ENCODE measurements at places on chromosomes 4 and X. TPM values are rescaled to one million over a fixed set of nuclear protein-coding genes. Genes with fewer than 3 reads are reported as not detected.

RRH gene
- not detected for total RNA-seq

MAB21L2 gene
- 0.70 TPM for total RNA-seq

MAGED4 gene
- 4.6 TPM for total RNA-seq

ADH7 gene
- total RNA-seq = not detected

ERCC6L gene
- total RNA-seq = 1.2 TPM

ERAS gene
- not detected for total RNA-seq

DMP1 gene
- not detected for total RNA-seq
